GM23338 (cell line): ENCODE measurements at places on chromosomes 13 and 19. TPM values are rescaled to one million over a fixed set of nuclear protein-coding genes. Genes with fewer than 3 reads are reported as not detected.

MAST1 gene
- 13.4 and 19.9 TPM in 2 replicates for total RNA-seq

DNA sequence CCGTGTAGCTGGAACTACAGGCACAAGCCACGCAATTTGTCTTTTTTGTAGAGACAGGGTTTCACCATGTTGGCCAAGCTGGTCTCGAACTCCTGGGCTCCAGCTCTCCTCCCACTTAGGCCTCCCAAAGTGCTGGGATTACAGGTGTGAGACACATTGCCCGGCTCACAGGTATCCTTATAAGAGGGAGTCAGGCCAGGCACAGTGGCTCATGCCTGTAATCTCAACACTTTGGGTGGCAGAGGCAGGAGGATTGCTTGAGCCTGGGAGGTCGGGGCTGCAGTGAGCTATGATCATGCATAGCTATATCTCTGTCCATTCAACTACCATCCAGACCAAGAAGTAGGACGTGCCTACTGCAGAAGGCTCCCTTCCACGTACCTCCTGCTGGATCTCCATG lies 10.2 kb upstream of the IGLON5 start:
- no peak overlapping the region for H3K4me3 ChIP-seq
- no peaks in the 10 kb centered on the region for H3K36me3 ChIP-seq
- H3K27ac ChIP-seq, result no peak overlapping the region

ELL gene
- total RNA-seq, result 16.2 and 20.1 TPM in 2 replicates

EBPL gene
- total RNA-seq, result 231 and 260 TPM in 2 replicates

GRCh38 chr13:110874508-110874960 lies 40.3 kb downstream of the ANKRD10 start:
- H3K4me3 ChIP-seq, result peak overlapping the region; percentile 56
- DNase-seq, result peak; percentile 93
- no peaks in the 10 kb centered on the region for H3K36me3 ChIP-seq
- no peak overlapping the region for H3K27ac ChIP-seq
- peaks cover 7% of the 10 kb centered on the region; the same call in 1 of the 2 replicates for H3K4me1 ChIP-seq
- no peaks in the 10 kb centered on the region for H3K27me3 ChIP-seq

VSTM1 gene
- not detected in 2 replicates for total RNA-seq

GRCh38 chr13:73464758-73465616 lies 406.2 kb downstream of the KLF5 start:
- no peaks in the 10 kb centered on the region for H3K27me3 ChIP-seq
- no peaks in the 10 kb centered on the region for H3K4me1 ChIP-seq
- no peak overlapping the region for H3K27ac ChIP-seq
- DNase-seq, result no peak
- no peaks in the 10 kb centered on the region; the same call in 1 of the 2 replicates for H3K36me3 ChIP-seq

- H3K4me3 ChIP-seq, result peak overlapping the region; percentile 76
- no peak for DNase-seq
These were observed 679 bp upstream of the CDADC1 start for GRCh38 chr13:49246850-49247642.

RASL11A gene
- 3.3 and 3.8 TPM in 2 replicates for total RNA-seq

GRCh38 chr13:31121379-31122140 lies 40.1 kb downstream of the HSPH1 start:
- no peaks in the 10 kb centered on the region for H3K4me1 ChIP-seq
- no peak overlapping the region for H3K27ac ChIP-seq
- H3K36me3 ChIP-seq, result no peaks in the 10 kb centered on the region
- no peak for DNase-seq
- no peaks in the 10 kb centered on the region for H3K27me3 ChIP-seq
- no peak overlapping the region for H3K4me3 ChIP-seq

IL17D gene
- total RNA-seq, result 0.70 and 2.3 TPM in 2 replicates

GRCh38 chr13:42753697-42754096 lies 27.7 kb upstream of the FAM216B start:
- H3K4me3 ChIP-seq, result no peak overlapping the region
- no peak for DNase-seq
- no peak overlapping the region for H3K27ac ChIP-seq

POU2F2 gene
- total RNA-seq, result 2.3 and 2.4 TPM in 2 replicates

DNA sequence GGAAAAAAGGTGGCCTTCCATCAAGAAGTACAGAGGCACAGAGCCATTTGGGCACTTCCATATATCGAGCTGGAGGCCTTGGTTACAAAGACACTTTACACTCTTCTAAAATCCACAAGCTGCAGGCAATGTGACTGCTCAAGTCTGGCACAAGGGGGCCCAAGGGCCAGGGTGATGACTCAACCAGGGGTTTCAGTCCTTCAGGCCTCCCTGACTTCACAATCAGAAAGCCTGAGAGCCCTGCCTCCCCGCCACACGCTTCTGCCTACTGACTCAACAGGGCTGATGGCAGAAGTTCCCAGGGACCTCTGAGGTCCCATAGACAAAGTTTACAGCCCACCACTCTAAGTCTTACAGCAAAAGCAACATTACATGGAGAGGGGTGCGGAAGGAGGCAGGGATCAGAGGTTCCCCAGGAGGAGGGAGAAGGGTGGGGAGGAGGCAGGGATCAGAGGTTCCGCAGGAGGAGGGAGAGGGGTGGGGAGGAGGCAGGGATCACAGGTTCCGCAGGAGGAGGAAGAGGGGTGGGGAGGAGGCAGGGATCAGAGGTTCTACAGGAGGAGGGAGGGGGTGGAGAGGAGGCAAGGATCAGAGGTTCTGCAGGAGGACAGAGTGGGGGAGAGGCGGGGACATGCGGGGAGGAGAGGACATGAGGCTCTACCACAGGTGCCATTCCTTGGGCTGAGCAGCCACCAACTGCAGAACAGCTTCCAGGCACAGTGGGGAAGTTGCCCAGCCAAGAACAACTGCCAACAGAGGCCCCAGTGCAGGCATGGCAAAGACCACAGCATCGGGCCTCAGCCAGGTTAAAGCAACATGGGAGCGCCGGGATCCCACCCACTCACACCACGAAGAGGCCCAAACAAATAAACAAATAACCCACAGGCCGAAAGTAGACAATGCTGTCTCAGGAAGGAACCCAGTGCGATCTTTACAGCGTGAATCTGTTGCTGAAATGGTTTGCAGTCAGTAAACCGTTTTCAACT lies 52.0 kb downstream of the SLC7A1 start:
- peak; percentile 31 for DNase-seq
- peaks cover 40% of the 10 kb centered on the region for H3K4me1 ChIP-seq
- H3K4me3 ChIP-seq, result no peak overlapping the region
- H3K27me3 ChIP-seq, result no peaks in the 10 kb centered on the region
- H3K36me3 ChIP-seq, result no peaks in the 10 kb centered on the region
- H3K27ac ChIP-seq, result no peak overlapping the region

DNA sequence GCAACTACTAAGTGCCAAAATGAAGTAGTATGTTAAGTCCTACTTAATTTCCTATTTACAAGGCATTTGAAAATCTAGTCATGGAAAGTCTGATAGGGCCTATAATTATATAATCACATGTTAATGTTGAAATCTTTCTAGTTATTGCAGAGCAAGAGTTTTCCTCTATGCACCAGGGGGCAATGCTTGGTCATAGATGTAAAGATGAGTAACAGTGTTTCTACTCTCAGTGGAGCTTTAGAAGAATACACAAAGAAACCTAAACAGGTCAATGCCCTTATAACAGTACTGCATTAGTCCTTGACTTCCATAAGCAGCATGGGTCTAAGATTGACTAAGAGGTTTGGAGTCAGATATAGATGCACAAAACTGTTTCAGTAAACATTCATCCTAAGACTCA lies 218.7 kb downstream of the KCTD12 start:
- no peaks in the 10 kb centered on the region for H3K27me3 ChIP-seq
- DNase-seq, result no peak
- H3K36me3 ChIP-seq, result no peaks in the 10 kb centered on the region
- peaks cover 7% of the 10 kb centered on the region; the same call in 1 of the 2 replicates for H3K4me1 ChIP-seq
- no peak overlapping the region for H3K27ac ChIP-seq

SLC46A3 gene
- total RNA-seq, result 0.28 and 0.39 TPM in 2 replicates

FAAP24 gene
- 1.6 and 3.2 TPM in 2 replicates for total RNA-seq

- H3K27me3 ChIP-seq, result peaks cover 40% of the 10 kb centered on the region
- H3K4me1 ChIP-seq, result peaks cover 21% of the 10 kb centered on the region; the same call in 1 of the 2 replicates
- DNase-seq, result peak; percentile 96
- peak overlapping the region; percentile 13; the same call in 1 of the 2 replicates for H3K4me3 ChIP-seq
- H3K36me3 ChIP-seq, result no peaks in the 10 kb centered on the region
- peak overlapping the region; percentile 92 for H3K27ac ChIP-seq
These were observed 3.4 kb downstream of the PRR36 start for GRCh38 chr19:7870571-7871436.

GRCh38 chr19:5996623-5997320 lies 18.8 kb upstream of the RANBP3 start:
- H3K36me3 ChIP-seq, result no peaks in the 10 kb centered on the region
- H3K4me3 ChIP-seq, result no peak overlapping the region
- H3K4me1 ChIP-seq, result no peaks in the 10 kb centered on the region
- no peaks in the 10 kb centered on the region for H3K27me3 ChIP-seq

KLK2 gene
- total RNA-seq, result 0.69 TPM in 1 of 2 replicates, not detected in the other

DNA sequence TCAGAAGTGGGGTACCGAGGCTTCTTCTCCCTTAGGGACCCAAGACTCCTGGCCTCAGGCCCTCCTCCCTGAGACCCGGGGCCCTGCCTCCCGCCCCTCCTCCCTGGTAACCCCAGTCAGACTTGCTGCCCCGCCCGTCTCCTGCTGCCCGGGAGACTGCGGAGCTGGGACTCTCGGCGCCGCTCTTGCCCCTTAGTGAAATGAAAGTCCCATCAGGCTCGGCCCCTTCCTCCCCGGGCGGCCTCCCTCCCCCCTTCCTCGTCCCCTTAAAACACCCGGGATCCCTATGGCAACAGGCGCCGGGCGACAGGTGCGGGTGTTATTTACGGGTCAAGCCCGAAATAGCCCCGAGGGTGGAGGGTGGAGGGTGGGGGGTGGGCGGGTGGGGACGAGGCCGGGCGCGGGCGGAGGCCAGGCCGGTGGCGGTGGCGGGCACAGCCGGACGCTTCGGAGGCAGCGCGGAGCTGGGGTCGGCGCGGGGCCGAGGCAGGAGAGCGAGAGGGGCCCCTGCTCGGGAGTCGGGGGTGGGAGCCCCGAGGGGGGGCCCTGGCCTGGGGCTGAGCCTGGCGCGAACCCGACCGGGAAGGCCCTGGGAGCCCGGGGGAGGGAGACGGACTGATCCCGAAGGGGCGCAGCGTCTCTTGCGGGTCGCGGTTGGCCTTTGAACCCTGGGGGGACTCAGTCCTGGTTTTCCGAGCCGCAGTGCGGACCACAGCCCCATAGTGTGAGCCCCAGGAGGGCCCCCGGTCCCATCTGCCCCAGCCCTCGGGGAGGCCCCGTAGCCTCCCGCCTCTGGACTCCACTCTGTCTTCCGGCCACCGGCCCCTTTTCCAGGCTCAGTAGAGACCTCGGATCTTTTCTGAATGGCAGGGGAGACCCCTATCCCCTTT lies at the start of gene CACNG6:
TSS of gene CACNG6 (plus strand) at position 414 of the 890 bp plus-strand sequence. CDS start 1,241 bp downstream, outside the sequence.
- H3K27me3 ChIP-seq, result peaks cover 74% of the 10 kb centered on the region
- DNase-seq, result peak; percentile 86
- H3K4me3 ChIP-seq, result peak within 1 kb of the TSS; percentile 59
- no peaks in the 10 kb centered on the region for H3K36me3 ChIP-seq
- H3K27ac ChIP-seq, result no peak within 1 kb of the TSS
- peaks cover 10% of the 10 kb centered on the region for H3K4me1 ChIP-seq

DNA sequence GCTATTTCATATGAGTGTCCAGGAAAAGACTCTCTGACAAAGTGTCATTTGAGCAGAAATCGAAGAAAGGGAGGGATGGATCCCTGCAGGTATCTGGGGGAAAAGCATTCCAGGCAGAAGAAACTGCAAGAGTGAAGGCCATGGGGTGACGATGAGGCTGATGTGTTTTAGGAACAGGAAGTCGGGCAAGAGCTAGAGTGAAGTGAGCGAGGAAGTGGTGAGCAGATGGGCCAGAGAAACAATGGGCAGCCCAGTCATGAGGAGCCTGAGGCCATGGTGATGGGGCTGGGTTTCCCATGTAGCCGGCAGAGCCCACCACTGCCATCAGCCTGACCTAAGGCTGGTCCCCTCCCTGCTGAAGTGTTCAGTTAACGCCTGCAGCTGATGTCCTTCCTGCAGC lies 150.2 kb downstream of the TNFSF13B start:
- no peaks in the 10 kb centered on the region for H3K36me3 ChIP-seq
- DNase-seq, result no peak
- no peak overlapping the region for H3K27ac ChIP-seq

CYP2S1 gene
- 272 and 315 TPM in 2 replicates for total RNA-seq

ZNF578 gene
- 11.9 and 23.9 TPM in 2 replicates for total RNA-seq
